ENCODE measurements at places on chromosomes 5 and 9.

GRCh38 chr5:107464416-107464815 lies 206.3 kb downstream of the EFNA5 start:
- DNase-seq: no peak

GRCh38 chr9:92740969-92741368 lies 23.7 kb downstream of the BICD2 start:
- no peak for DNase-seq

DNA sequence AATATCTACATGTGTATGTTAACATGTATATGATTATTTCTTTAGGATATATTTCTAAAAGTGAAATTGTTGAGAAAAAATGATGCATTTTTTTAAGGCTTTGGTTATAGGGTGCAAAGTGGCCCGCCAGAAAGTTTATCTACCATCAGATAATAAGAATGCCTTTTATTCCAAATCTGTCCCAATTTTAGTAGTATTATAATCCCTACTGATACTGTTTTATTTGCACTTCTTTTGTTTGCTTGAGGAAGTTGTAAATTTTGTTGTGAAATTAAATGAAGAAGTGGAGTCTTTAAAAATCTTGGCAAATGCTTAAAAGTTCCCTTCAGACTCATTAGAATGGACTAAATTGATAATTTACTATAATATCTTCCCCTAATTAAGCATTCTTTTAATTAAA lies 73.0 kb downstream of the NIPBL start:
- DNase-seq: no peak

DNA sequence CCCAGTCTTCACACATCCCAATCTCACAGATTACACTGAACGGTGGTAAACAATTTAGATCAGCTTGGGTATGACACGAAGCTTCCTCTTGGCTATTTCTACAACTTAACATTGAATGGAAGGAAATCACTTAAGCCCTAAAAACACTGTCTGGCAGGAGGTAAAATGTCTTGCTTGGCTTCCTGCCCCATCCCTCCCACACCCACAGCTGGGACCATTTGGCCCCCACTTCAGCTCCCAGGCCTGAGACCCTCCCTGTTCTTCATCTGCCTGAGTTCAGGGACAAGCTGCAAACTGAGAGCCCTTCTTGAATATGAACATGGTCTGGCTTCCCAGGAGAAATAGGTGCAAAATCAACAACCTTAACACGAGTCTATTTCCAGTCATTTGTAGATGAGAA lies 3.4 kb upstream of the COL15A1 start:
- DNase-seq: no peak

DNA sequence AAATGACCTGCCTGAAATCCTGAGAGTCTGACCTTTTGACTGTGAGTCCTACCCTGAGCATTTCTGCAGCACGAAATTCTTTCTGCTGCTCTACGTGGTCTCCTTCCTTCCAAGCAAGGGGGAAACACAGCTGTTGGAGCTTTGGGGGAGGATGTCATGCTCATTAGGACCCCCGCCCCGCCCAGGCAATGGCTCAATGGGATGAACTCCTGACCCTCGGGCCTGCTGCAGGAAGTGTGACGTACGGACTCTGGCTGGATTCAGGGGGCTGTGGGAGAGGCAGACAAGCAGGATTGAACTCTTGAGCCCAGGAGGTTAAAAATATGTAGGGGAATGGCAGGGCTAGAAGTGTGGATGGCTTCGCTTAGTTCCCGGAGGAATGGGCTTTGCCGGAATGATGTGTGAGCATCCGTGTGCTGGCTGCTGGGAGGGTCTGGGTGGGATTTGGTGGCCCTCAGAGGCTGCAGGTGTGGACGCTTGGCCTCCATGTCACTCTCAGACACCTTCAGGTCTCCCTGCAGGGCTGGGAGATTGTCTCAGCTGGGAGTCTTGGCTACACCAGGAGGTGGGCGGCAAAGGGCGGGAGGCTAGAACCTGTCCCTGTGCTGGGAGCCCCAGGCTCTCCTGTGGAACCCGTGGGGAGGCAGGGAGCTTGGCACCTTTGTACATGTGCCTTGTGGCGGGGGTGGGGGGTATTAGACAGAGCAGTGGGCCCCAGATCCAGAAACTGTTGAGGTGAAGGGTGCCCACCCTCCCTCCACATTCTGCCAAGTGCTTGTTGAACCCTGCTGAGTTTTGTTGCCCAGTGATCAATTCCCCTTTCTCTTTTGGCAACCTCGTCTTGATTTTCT lies 26.3 kb downstream of the STC2 start:
- DNase-seq: no peak

DNA sequence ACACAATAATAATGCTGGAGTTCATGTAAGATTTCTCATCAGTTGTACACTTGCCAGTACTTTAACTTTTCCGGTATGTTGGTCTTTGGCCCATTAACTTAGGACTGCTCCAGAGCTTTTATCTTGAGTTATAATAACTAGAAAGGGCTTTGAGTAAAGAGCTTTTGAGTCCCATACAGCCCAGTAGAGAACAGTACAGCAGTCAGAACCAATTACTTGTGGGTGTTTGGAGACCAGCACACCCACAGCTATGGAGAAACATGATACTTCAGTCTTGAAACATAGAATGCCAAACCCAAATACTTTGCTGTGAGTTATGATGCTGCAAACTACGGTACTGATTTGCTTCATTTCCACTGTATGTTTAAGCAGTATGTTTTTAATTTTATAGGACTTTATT lies 374.3 kb downstream of the CCDC171 start:
- DNase-seq: no peak

GRCh38 chr9:36987891-36988290 lies 46.2 kb downstream of the PAX5 start:
- DNase-seq: no peak

DNA sequence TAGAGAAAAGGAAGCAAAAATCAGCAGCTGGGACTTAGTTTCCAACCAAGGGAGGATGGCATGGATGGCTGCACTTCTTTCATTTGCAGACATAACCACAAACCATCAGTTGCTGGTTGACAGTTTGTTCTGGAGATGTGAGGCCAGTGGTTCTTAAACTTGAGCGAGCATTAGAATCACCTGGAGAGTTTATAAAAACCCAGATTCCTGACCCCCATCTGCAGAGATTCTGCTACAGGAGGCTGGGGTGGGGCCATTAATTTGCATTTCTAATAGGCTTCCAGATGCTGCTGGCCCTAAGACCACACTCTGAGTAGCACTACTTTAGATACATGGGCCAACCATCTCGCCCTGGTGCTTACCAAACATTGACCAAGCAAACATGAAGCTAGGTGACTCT lies 60.8 kb downstream of the MARCHF3 start:
- DNase-seq: no peak

DNA sequence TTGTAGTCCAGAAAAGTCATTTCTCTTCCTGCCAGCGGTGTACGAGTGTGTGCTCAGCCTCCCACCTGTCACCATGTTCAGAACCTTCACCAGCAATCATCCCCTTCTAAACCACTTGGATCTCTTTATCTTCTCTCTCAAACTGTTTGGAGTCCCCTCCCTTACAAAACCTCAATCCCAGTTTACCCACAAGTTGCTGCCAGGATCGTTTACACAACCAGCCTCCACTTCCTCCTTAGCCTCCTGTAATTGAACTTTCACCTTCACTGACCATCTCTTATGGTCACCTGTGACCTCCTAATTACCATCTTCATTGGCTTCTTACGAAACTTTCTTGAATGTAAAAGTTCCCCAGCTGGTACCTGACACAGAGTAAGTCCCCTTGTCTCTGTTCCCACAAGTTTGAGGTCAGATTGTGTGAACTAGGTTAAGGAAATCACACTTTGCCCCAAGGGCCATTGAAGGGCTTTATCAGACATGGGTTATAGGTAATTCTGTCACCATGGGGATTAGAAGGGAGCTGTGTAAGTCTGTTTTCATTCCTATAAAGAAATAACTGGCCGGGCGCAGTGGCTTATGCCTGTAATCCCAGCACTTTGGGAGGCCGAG lies 20.0 kb downstream of the RNF44 start:
- no peak for DNase-seq

DNA sequence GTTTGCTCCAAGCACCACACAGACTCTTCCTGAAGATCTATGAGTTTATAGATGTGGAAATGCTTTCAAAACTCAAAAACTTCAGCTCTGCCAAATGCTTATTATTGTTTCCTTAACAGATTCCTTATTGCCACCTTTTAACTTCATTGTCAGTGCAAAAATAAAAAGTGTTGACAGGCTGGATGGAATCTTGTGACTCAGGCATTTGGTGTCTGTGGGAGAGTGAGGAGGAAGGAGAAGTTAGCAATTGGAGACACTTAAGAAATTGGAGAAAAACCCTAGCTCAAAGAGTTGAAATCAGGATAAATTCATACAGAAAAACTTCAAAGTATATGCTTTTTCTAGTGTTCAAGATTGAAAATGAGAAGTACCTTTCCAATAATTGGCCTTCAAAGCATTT lies 140.6 kb upstream of the PUM3 start:
- DNase-seq: no peak

DNA sequence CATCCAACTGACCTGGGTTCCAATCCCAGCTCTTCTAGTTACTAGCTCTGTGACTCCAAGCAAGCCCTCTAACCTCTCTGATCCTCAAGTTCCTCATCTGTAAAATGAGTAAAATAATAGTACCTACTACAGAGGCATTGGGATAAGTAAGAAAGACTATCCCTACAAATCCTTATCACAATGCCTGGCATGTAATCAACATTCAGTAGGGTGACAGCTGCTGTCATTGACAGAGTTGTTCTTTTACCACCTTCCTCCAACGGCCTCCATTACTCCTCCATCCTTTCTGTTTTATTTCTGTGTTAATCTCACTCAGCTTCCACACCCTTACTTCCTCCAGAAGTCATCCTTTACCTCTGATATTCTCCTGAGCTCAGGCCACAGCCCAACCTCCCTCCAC lies 40.4 kb downstream of the FGF1 start:
- no peak for DNase-seq

DNA sequence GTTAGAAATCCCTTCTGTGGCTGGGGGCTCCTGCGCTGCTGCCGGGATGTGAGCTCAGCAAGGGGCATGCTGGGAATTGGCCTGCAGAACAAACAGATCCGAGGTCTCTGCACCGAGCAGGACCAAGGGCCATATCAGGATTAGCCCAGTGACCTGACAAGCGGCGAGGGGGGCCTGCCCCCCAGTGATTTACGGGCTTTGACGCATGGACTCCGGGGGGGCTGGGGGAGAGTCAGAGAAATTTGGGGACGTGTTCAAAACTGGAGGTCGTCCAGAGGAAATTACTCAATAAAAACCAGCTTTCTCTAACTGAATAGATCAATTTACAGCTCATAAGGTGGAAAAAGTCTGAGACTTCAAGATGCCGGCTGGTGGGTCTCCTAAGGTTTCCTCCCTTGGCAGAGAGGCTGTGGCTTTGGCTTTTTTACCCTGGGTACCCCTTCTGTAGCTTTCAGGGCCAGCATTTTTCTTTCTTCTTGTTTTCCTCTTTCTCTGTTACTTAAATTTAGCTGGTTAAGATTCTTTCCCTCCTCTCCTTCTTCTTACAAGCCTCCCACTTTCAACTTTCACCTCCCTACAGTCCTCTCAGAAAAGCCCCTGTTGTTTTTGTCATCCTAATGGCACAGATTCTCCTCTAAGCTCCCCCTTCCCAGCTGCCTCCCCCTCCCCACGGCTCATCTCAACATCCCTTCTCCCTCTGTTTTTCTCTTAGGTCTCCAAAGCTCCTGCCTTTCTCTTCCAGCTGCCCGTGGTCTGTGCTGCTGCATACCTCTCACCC lies 551.0 kb downstream of the CCDC171 start:
- no peak for DNase-seq

- no peak for DNase-seq
Observed at GRCh38 chr5:95842854-95843544, 20.5 kb upstream of the GLRX start.

DNA sequence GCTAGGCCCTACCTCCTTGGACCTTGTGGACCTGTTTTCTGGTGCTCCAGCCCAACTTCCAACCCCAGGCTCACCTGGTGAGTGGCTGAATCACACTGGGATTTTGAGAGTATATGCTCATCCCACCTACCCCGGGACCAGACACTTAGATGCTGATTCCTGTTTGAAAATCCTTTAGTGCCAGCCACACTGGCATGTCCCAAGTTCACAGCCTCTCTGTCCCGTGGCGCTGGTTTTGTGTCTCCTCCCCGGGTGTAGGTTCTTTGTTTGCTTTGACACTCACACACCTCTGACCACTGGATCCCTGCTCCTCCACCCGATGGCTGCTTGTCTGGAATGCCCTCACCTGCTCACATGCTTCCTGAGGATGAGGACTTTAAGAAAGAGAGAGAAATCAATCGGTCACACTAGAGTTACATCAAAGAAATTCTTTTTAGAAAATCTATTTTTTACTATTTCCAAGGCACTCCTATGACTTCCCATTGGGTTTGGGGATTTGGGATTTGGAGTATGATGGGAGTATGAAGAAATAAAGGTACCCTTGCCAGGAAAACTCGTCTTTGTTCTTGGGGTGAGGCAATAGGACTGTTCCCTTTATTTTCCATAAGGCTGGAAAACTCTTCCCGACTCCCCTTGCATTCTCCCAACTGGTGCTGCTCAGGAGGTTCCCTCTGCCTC lies 7.3 kb upstream of the SLC25A48 start:
- no peak for DNase-seq

DNA sequence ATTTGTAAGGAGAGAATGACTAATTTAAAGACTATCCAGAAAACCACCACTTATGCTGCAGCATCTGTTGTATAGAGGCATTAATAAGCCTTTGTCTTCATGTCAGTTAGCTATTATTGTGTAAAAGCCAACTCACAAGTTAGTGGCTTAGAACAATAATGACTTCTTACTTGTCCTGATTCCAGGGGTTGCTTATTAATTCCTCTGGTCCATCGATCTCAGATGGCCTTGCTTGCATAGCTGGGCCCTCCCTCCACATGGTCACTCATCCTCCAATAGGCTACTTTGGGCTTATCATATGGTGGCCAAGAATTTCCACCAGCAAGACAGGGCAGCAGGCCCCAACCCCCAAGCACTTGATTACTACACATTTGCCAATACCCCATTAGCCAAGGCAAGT lies 44.5 kb upstream of the STK32A start:
- no peak for DNase-seq

DNA sequence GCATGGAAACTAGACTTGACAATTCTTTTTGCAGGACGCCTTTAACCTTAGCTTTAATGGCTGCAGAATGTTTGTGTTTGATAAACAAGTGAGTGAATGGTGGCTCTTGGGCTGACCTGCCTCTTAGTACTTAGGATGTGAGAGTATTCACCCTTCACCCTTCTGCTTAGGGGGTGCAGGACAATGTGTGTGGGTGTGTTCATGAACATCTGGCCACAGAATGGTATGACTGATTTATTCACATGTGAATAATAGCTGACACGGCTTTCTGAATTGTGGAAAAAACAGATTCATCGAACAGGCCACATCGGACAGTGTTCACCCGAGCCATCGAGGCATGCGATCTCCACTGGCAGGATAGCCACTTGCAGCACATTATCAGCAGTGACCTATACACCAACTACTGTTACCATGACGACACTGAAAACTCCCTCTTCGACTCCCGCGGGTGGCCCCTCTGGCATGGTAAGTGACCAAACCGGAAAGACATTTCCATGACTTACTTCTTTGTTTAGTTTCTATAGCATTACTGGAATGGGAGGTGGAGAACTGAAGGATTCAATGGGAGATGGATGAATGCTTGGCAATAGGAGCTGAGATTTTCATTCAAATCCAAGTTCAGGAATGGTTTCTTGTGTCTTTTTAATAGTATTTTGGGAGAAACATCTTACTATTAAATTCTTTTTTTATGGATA lies 193.6 kb downstream of the ZSWIM6 start:
- DNase-seq: no peak

- no peak for DNase-seq
Observed at GRCh38 chr5:78566747-78567425, 81.7 kb downstream of the LHFPL2 start.
